A549 treated with Mapracorat at 1 μM for 4 hours (cell line): ENCODE measurements at places on chromosomes 12 and 14. TPM values are rescaled to one million over a fixed set of nuclear protein-coding genes. Genes with fewer than 3 reads are reported as not detected.

Gene AKAP5
- total RNA-seq: 0.35 to 0.46 TPM (median 0.41 TPM) in 5 replicates

Gene ADCY4
- total RNA-seq: not detected in 5 replicates

Gene LIN7A
- 0.13 to 0.55 TPM (median 0.39 TPM) in 5 replicates for total RNA-seq

Gene PTGES3
- total RNA-seq: 350 to 392 TPM (median 368 TPM) in 5 replicates

Gene PIGH
- total RNA-seq: 14.5 to 22.5 TPM (median 18.1 TPM) in 5 replicates

Gene TAS2R50
- not detected in 5 replicates for total RNA-seq

Gene RNU7-1
- not detected in 5 replicates for total RNA-seq

Gene TSPAN8
- total RNA-seq: not detected in 5 replicates

Gene DCN
- total RNA-seq: not detected in 5 replicates

Gene SIRT4
- total RNA-seq: 0.59 to 0.92 TPM (median 0.64 TPM) in 5 replicates

Gene SCN8A
- total RNA-seq: 1.2 to 1.9 TPM (median 1.8 TPM) in 5 replicates

Gene KRT1
- not detected in 5 replicates for total RNA-seq

Gene EML5
- total RNA-seq: 0.39 to 1.0 TPM (median 0.44 TPM) in 5 replicates

Gene PTPRQ
- total RNA-seq: 0.01 to 0.02 TPM (median 0.01 TPM) in 3 of 5 replicates, not detected in the others

Gene MIP
- 0.13 to 0.32 TPM (median 0.23 TPM) in 4 of 5 replicates, not detected in the other for total RNA-seq

Gene PAH
- not detected in 5 replicates for total RNA-seq

Gene TGFB3
- total RNA-seq: 0.43 to 0.94 TPM (median 0.65 TPM) in 5 replicates

Gene TTC8
- total RNA-seq: 35.0 to 44.2 TPM (median 38.5 TPM) in 5 replicates

Gene ABCD2
- not detected in 5 replicates for total RNA-seq

Gene EID3
- 5.6 to 9.3 TPM (median 6.4 TPM) in 5 replicates for total RNA-seq

Gene MAP3K9
- total RNA-seq: 4.4 to 6.5 TPM (median 5.4 TPM) in 5 replicates

Gene CLEC4E
- 0.15 to 0.24 TPM (median 0.17 TPM) in 4 of 5 replicates, not detected in the other for total RNA-seq

Gene ADAM20
- not detected in 5 replicates for total RNA-seq

Gene CCND2
- total RNA-seq: 0.12 TPM in 1 of 5 replicates, not detected in the others

Gene EMP1
- 177 to 248 TPM (median 229 TPM) in 5 replicates for total RNA-seq

Gene SYT10
- not detected in 5 replicates for total RNA-seq

Gene FRMD6
- total RNA-seq: 28.0 to 41.2 TPM (median 36.9 TPM) in 5 replicates

Gene EML1
- total RNA-seq: 30.7 to 38.2 TPM (median 34.2 TPM) in 5 replicates

Gene TAS2R7
- total RNA-seq: not detected in 5 replicates

Gene KCNC2
- total RNA-seq: not detected in 5 replicates

Gene CLEC9A
- total RNA-seq: not detected in 5 replicates

Gene OR4K13
- not detected in 5 replicates for total RNA-seq

Gene BDKRB2
- 1.00 to 1.3 TPM (median 1.2 TPM) in 5 replicates for total RNA-seq

Gene MYH6
- 0.03 to 0.11 TPM (median 0.06 TPM) in 4 of 5 replicates, not detected in the other for total RNA-seq

Gene ACSM4
- not detected in 5 replicates for total RNA-seq

Gene BEST3
- 0.95 to 2.1 TPM (median 1.8 TPM) in 5 replicates for total RNA-seq

Gene NR1H4
- total RNA-seq: 0.07 to 0.48 TPM (median 0.20 TPM) in 3 of 5 replicates, not detected in the others

Gene COL2A1
- 0.07 to 0.15 TPM (median 0.10 TPM) in 4 of 5 replicates, not detected in the other for total RNA-seq

Gene KRT79
- 0.08 to 0.10 TPM in 2 of 5 replicates, not detected in the others for total RNA-seq

Gene LPAR5
- total RNA-seq: 0.38 to 0.97 TPM (median 0.66 TPM) in 5 replicates

Gene FZD10
- total RNA-seq: not detected in 5 replicates

Gene VDR
- total RNA-seq: 2.1 to 3.2 TPM (median 2.9 TPM) in 5 replicates

Gene EGLN3
- total RNA-seq: 3.3 to 5.1 TPM (median 3.6 TPM) in 5 replicates

Gene CAPZA3
- total RNA-seq: not detected in 5 replicates

Gene FOS
- 8.7 to 13.1 TPM (median 11.4 TPM) in 5 replicates for total RNA-seq

Gene SLC17A8
- 0.03 TPM in 1 of 5 replicates, not detected in the others for total RNA-seq

Gene LARP4
- 35.7 to 46.2 TPM (median 39.7 TPM) in 5 replicates for total RNA-seq

Gene TSPAN19
- not detected in 5 replicates for total RNA-seq

Gene BDKRB1
- 0.30 to 0.68 TPM (median 0.47 TPM) in 5 replicates for total RNA-seq
